ENCODE measurements at places on chromosomes 11 and 22.

DNA sequence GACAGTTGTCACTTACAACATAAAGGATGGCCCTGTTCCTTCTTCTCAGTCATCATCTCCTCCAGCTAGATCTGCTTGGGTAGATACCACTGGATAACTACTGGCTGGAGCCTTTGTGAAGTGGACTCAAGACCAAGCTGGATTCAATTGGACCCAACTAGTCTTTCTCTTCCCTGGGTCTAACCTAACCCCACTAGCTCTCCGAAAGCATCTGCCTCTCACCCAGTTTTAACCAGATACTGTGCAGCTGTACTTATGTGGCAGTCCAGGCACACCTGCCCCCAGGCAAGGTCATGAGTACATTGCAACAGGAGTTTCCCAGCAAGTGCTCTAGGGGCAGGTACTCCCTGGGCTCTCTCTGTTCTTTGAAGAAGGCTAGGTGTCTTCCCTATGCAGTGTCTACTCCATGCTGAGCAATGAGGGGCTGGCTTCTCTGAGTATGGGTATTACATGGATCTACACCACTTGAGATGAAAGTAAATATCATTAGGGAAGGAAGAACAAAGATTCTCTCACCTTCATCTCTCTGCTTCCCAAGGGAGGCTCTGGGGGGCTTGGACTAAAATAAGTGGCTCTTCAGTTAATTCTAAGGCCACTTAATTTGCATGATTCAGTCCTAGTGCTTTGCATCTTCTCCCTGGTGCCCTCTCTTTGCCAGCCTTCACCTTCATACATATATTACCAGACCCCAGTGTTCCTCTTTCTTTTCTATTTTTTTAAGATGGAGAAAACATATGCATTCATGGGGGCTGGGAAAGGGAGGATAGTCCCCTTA is 236.1 kb downstream of the NXPE2 start:
- DNase-seq = no peak

GRCh38 chr11:60788401-60789125 is 3.4 kb downstream of the MS4A10 start:
- DNase-seq = no peak

- no peak for DNase-seq
These were observed 7.4 kb downstream of the SMPD1 start for GRCh38 chr11:6397636-6398035.

- no peak for DNase-seq
These were observed 26.7 kb downstream of the CARS1 start for GRCh38 chr11:3030289-3031070.

- DNase-seq = no peak
These were observed 323.3 kb upstream of the PDGFD start for GRCh38 chr11:104487046-104487806.

- no peak for DNase-seq
These were observed 227.5 kb upstream of the NARS2 start for GRCh38 chr11:78802058-78802761.

- DNase-seq = no peak
These were observed 3.3 kb downstream of the NPAT start for GRCh38 chr11:108218912-108219783.

- DNase-seq = no peak
These were observed 129.5 kb downstream of the MICAL2 start for GRCh38 chr11:12239804-12240371.

GRCh38 chr22:38455530-38456271 is 702 bp upstream of the KCNJ4 start:
- no peak for DNase-seq

GRCh38 chr22:32352681-32353080 is 5.0 kb upstream of the RFPL3 start:
- no peak for DNase-seq
